ENCODE measurements at places on chromosomes 16 and 17. TPM values are rescaled to one million over a fixed set of nuclear protein-coding genes. Genes with fewer than 3 reads are reported as not detected.

Gene ANKS4B
- 0.14 TPM for polyA plus RNA-seq

Gene IRX3
- 23.1 TPM for polyA plus RNA-seq

Gene CLDN9
- 2.6 TPM for polyA plus RNA-seq

Gene ATXN1L
- polyA plus RNA-seq, result 35.2 TPM

Gene PRKCA
- polyA plus RNA-seq, result 24.0 TPM

Gene GGT6
- 9.2 TPM for polyA plus RNA-seq

Gene KCTD19
- polyA plus RNA-seq, result 0.98 TPM

Gene PLA2G10
- 0.24 TPM for polyA plus RNA-seq

Gene IL21R
- polyA plus RNA-seq, result 0.14 TPM

Gene SMIM22
- polyA plus RNA-seq, result 10.6 TPM

Gene ACSF2
- 57.9 TPM for polyA plus RNA-seq

Gene RASD1
- polyA plus RNA-seq, result 1.5 TPM

Gene FBXW10
- 0.46 TPM for polyA plus RNA-seq

Gene RARA
- polyA plus RNA-seq, result 35.2 TPM

Gene SLC5A10
- 0.26 TPM for polyA plus RNA-seq
